ENCODE measurements at places on chromosomes 11 and 22.
A peak's percentile ranks its signal among the peaks of the same experiment; 100 is the strongest.

DNA sequence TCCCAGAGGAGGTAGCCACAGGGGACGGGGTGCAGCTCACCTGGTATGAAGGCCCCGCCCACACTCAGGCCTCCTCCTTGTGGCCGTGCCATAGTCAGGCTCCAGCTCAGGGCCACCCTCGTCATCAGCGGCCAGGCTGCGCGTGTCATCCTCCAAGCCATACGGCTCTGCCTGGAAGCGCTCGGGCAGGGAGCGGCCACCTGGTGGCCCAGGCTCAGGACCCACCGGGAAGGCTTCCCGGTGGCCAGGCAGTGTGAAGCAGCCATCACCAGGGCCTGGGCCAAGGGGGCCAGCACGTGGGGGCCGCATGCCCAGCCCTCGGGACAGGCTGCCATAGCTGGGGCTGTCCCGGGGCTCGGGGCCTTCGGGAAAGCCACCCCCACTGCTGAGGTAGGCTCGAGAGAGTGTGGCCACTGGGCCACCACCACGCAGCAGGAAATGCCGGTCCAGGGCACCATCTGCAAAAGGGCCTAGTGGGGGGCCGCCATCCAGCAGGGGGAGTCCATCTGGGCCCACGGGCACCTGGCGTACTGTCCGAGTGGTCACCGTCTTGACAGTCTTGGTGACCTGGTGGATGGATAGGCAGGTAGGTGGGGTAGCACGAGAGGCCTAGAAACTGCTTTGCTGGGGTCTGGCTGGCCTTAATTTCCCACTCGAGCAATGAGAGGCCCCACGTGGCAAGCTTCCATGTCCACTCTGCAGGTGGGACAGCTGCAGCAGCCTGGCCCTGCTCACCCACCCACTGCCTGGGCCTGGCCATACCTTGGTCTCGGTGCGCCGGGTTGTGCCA lies 35.3 kb downstream of the ARVCF start:
- DNase-seq: peak; percentile 14

DNA sequence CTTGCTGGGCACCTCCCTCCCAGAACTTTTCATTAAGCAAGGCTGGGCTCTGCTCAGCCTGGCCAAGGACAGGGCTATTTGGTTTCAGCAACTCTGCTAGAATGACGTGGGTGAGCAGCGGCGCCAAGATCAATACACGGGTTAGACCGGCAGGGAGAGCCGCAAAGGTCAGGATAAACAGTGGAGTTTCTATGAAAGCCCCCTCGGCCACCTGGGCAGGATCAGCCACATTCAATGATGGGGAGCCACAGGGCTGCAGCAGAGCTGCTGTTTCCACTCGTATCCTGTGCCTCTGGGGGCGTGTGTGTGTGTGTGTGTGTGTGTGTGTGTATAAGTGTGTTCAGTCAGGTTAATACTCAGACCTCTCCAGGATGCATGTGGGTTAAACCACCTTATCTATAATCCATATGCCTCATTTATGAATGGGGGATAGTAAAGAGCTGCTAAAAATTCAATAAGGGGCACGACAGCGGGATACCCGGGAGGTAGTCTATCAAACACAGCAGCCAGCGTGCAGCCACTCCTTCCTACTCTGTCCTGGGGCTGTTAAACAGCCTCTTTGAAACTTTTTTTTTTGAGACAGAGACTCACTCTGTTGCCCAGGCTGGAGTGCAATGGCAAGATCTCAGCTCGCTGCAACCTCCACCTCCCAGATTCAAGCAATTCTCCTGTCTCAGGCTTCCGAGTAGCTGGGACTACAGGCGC lies 34.8 kb downstream of the MYH9 start:
- DNase-seq: peak; percentile 69

DNA sequence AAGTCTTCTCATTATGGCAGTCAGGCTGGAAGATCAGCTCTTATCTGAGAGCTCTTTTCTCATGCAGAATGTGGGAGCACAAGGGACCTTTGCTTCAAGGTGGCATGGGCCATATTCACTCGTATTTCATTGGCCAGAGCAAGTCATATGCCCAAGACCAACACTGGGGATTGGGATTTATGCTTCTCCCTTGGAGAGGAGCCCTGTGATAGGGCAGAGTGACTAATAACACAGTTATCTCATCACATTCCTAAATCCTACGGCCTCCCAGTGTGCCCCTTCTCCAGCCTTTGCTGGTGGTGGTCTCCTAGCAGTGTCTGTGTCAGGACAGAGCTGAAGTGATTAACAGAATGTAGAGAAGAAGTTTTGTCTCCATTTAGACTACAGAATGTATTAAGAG lies 48.6 kb downstream of the SYT9 start:
- no peak for DNase-seq

DNA sequence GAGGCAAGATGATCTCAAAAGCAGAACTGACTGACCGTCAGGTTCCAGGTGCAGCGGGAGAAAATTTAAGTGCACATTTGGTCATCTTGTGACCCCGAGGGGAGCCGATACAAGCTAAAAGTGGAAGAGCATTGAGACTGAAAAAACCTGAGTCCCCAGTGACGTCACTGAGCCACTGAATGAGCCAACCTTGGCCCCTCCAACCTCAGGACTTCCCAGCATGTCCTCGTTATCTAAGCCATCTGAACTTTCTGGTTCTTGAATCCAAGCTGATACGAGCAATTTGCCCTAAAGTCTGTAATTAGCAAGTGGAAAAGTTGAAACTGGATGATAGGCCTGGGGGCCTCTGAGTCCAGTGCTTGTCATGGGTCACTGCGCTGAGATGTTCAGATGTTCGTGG lies 51.1 kb upstream of the ISX start:
- DNase-seq: no peak

GRCh38 chr11:57888386-57888785 lies 126.8 kb downstream of the CTNND1 start:
- no peak for DNase-seq

DNA sequence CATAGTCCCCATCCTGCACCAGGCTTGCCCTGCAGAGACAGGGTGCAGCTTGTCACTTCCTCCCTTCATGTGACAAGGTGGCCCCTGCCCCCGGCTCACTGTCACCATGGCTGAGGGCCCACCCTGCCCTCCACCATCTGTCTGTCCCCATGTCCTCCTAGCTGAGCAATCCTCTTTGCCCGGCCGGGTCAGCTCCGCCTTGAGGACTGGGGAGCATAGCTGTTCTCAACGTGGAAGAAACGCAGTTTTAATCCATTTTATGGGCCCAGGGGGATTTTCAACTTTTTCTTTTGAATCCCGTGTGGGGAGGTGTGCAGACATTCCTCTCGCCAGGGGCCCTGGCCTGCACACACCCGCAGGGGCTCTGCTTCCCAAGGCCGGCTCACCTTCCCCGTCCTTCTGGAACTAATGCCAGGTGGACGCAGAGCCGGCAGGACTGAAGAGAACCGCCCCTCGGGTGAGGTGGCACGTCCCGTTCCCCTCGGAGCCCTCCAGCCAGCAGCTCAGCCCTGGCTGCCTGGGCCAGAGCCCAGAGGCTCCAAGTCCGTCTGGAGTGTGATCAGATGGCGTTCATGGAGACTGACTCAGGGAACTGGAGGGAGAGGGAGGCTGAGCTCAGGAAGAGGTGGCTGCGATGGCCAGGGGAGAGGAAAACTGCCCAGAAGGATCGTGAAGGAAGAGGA lies 1108.7 kb downstream of the BRD1 start:
- DNase-seq: no peak

DNA sequence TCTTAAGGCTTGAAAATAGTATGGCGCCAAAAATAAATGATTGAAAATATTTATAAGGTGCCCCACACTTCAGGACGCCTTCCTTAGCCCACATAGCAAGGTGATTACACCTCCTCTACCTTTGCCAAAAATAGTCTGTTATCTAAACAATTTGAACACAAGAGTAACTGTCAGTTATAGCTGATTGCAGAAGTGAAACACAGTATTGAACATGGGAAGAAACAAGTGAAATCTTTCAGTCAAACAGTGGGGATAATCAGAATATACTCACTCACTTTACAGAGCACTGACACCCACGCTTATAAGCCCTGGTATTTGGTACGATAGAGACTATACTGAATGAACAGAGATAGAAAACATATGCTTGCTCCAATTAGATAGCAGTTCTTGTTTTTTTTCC lies 203.1 kb downstream of the RAB38 start:
- DNase-seq: no peak

GRCh38 chr11:65496304-65497140 lies 2.3 kb upstream of the MALAT1 start:
- no peak for DNase-seq

DNA sequence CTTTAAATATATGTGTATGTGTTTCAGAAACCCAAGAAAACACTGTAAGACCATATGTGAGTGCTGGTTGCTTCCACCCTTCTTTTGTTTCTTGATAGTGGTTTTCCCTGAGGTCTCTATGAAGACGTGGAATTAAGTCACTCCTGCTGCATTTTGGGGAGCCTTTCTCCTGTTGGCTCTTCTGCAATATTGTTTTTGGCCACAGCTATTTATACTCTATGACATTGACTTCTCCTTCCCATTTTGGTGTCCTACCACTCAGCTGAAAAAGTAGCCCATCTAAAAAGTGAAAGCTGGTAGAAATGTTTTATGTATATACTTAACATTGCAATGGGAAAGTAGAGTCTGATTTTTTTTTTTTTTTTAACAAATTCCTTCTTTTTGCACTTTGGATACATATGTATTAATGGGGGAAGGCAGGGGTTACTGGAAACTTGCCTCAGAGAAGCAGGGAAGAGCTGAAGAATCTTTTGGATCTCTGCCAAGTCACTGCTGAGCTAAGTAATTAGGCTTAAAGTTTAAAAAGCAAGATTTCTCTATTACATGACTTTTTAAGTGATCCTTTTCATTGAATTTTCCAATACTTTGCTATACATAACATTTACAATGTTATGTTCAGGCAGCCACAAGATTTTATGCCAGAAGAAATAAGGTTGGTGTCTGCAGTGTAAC lies 1.8 kb downstream of the TTC17 start:
- DNase-seq: no peak

- DNase-seq: no peak
These were observed 16.6 kb downstream of the OR10D3 start for GRCh38 chr11:124199702-124200101.

GRCh38 chr11:65934014-65934413 lies 11.3 kb upstream of the TSGA10IP start:
- DNase-seq: no peak

GRCh38 chr11:118911113-118911879 lies 14.4 kb downstream of the BCL9L start:
- no peak for DNase-seq

GRCh38 chr11:9090488-9091043 lies 833 bp downstream of the SCUBE2 start:
- no peak for DNase-seq

DNA sequence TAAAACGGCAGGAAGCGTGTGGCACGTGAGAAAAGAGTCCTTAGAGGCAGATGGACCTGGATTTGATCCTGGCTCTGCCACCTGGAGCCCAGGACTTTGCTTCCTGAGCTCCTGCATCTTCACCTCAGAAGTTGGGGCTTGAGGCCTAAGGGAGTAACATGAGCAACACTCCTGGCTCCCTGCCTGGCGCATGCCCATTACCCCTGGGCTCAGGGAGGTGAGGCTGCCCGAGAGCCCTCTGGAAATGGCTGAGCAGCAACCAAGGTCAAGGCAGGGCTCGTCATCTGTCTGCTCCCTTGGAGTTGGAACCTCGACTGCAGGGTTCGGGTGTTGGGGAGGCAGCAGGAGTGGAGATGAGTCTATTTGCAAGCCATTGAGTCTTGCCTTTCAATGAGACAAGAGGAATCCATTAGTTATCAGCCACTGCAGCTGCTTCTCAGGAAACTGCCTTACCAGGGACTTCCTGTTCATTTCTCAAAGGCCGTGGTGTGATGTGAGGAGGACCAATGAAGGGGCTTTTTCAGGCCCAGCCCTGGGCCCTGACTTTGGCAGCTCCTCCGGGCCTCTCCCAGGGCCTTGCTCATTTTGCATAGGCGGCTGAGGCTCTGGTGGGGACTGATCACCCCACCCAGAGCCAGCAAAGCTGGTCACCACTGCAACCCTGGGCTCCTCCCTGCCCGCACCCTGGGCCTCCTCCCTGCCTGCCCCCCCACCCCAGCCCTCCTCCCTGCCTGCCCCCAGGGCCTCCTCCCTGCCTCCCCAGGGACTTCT lies 6.4 kb downstream of the FADS2 start:
- peak; percentile 61 for DNase-seq

- DNase-seq: no peak
These were observed 10.2 kb downstream of the CABIN1 start for GRCh38 chr22:24021304-24021703.

DNA sequence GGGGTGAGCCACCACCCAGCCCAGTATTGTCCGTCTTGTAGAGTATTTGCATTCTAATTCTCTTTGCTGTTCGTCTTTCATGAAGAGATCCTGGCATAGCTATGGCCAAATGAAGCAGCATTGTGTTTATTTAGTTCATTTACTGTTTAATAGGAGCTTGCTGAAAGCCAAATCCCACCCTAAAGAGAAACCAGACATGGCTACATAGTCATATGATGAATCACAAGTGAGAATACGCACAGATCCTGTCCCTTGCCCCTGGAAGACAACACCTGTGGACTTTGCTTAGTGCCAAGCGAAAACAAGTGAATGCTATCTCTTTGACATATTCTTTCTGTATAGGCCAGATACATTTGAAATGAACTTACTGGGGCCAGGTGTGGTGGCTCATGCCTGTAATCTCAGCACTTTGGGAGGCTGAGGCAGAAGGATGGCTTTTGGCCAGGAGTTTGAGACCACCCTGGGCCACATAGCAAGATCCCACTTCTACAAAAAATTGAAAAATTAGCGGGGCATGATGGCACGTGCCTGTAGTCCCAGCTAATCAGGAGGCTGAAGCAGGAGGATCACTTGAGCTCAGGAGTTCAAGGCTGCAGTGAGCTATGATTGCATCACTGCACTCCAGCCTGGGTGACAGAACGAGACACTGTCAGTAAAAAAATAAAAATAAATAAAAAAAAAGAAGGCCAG lies 5.1 kb upstream of the ARFGAP3 start:
- no peak for DNase-seq

DNA sequence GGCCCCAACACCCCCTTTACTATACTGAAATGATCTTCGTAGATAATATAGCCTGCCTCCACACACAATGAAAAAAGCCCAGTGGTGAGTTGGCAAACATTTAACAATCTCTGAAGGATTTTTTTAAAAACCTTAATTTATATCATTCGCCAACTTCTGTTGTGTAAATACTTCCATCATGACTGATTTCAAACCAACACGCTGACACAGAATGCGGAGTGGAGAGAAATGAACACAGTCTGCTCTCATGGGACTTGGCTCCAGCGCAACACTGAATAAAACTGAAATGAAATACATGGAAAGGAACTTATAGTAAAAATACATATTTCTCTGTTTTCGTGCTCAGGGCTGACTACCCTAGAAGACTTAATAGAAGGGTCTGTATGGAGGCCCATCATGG lies 61.3 kb upstream of the WNT11 start:
- no peak for DNase-seq

GRCh38 chr22:30182350-30182745 lies 64.2 kb downstream of the LIF start:
- no peak for DNase-seq

All from heart right ventricle (tissue), 16 donors.